ENCODE measurements at places on chromosomes 5 and 9. TPM values are rescaled to one million over a fixed set of nuclear protein-coding genes. Genes with fewer than 3 reads are reported as not detected.

GRCh38 chr5:109239456-109239855 lies 170.3 kb downstream of the PJA2 start:
- DNase-seq: no peak

DNA sequence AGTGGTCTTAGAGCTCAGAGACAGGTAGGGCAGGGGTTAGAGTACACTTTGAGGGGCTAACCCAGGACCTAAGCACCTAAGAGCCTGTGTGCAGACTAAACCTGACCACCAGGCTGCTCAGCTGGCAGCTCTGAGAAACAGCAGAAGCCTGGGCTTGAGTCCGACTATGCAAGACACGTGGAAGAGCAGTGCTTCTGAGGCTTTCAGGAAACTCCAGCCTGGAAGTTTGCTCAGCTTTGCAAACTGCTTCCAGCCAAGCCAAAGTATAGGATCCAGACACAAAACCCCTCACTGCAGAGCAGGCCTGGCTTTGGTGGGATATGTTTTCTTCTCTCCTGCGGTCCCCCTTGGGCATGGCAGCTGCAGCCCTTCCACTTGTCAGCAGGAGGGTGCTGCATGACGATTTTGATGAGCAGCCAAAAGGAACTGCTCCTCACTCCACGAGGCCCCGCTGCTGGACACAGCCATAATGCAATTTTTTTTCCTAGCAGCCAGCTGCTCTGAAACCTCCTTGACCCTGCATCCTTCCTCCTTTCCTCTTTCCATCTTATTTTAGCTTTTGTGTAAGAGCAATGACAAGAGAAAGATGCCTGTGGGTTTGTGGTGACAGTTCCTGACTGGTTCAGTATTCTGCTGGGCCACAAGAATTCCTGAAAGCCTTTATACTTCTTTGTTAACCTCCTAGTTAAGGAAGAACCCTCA lies 123.1 kb downstream of the LIFR start:
- DNase-seq: no peak

- DNase-seq: no peak
These were observed 17.3 kb upstream of the SMAD5 start for GRCh38 chr5:136115183-136115865.

DNA sequence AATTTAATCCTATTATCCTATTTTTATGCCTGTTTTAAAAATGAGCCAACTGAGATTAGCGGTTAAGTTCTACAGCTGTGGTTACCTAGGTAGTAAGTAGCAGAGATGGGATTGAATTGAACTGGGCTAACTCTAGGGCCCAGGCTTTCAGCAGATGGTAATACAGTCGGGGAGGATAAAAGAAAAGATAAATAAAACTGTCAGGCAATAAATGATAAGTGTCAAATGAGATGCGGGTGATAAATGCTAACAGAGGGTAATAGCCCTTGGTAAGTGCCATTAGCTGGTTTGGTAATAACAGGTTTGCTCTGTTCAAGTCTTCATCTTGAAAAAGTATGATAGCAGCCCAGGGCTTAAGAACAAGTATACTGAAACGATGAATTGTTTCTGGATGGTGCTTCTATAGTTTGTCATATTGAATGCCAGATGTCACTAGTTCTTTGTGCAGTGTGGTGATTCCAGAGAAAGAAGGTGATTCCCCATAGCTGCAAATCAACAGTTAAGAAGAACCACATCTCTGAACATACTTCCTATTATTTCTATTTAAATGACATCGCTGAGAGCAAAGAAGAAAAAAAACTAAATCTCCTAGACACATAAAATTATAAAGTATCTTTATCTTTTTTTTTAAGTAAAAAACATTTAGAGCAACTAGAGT lies 360.8 kb upstream of the PANK3 start:
- DNase-seq: no peak

DNA sequence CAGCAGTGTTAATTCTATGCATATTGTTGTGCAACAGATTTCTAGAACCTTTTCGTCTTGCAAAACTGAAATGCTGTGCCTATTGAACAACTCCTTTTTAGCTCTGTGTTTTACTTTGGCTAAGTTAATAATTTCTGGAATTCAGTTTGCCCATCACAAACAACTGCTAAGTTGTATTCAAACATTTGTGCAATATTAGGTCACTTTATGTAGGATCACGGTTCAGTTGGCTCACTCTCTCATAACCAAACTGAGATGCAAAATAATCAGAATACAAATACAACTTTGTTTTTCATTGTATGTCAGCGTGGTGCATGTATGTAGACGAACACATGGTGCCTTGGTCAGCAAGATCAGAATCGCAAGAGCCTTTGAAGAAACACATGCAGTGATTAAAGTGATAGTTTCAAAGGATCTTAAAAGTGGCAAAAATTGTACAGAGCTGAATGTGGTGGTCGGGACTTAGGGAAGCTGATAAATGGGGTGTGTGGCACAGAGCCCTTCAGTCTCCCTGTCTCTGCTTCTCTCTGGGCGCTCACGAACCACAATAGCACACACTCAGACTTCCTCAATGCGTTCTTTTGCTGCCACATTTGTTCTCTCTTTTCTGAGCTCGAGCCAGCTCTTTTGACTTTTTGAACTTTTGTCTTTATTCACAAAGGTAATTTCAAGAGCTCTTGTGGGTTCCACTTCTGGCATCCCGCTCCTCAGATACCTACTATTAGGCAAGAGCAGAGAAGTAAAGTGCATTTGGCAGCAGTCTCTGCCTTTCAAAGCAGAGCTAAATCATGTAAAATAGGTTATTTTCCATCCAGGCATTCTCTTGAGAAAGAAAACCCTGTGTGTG lies 112.4 kb upstream of the CTSL start:
- no peak for DNase-seq

GRCh38 chr5:132788508-132788907 lies 11.5 kb upstream of the SEPTIN8 start:
- no peak for DNase-seq

GRCh38 chr9:128159522-128159783 lies 612 bp upstream of the BBLN start:
- DNase-seq: no peak

DNA sequence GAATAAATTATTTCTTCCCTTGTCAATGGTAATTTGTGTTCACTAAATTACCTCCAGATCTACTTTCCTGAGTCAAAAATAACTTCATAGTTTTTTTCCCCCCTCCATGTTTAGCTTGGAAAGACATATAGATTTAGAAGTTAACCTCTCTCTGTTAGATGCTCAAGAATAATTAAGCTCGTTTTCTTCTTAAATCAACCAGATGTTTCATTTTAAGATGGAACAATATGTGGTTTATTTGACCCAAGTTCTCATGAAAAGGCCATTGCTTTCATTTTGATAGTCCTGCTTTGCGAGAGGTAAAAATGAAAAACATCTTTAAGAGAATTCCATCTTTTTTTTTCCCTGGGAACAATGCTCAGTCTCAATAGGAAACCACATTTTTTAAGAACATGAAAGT lies 27.7 kb upstream of the GAS1 start:
- no peak for DNase-seq

DNA sequence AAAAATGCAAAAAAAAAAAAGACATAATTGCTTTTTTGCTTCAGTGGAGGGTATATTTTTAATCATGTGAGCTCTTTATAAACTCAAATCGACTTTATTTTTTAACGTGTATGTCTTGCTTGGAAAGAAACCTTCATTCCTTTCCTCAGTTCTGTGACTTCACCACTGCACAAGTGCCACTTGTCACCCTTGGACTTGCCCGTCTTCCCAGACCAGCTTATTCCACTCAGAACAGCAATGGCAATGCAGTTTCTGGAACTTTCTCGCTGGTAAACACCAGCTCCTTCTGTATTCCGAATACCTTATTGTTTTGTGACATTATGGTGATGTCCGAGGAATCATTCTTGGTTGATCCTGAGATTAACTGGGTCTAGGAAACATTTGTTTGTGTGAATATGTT lies 440.5 kb upstream of the ADAMTS16 start:
- no peak for DNase-seq

DNA sequence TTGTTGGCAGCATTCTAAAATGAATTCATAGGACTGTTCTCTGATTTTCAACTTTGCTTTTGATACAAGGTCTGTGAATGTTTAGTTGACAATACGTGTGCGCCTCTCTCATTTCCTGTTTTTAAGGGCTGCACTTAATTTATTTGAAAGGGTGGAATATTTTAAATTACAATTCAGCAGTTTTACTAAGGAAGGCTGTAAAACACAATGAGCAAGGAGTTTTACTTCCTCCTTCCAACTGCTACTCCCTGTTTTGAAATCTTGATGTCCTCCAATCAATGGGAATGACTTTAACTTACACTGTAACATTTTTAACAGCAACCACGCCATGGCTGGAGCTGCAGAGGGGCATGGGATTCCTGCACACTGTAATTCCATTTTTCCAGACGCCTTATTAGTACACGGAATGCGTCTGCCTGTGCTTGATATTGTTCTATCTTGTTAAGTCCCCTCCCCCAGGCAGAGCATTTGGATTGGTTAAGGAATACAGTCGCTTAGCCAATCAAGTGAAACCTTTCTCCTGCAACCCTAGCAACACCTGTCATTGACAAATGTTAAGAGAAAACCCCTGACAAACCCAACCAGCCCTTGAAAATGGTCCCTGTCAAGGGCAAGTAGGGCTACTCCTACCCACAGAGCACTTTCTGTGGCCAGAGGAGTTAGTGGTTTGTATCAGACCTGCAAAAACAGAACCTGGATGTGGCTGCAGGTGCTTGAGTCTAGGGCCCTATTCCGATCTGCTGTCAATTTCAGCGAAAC lies 12.5 kb upstream of the ZSWIM6 start:
- no peak for DNase-seq

GRCh38 chr9:76917299-76917698 lies 11.4 kb upstream of the PRUNE2 start:
- DNase-seq: no peak

DNA sequence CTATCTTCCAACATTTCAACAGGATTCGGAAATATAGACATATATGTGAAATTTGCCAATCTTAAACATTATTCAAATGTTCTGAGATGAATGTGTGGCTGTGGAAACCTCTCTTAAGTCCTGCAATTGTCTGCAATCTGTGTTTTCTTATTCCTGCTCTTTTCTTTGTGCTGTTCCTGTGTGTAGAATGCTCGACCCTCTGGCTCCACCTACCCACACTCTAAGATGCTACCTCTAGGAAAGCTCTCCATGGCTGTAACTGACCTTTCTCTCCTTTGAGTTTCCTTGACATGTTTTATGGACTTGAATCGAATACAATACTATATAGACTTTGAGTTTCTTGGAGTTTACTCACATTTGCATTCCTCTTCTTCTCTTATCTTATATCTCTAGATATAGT lies 120.6 kb upstream of the ASTN2 start:
- DNase-seq: no peak

DNA sequence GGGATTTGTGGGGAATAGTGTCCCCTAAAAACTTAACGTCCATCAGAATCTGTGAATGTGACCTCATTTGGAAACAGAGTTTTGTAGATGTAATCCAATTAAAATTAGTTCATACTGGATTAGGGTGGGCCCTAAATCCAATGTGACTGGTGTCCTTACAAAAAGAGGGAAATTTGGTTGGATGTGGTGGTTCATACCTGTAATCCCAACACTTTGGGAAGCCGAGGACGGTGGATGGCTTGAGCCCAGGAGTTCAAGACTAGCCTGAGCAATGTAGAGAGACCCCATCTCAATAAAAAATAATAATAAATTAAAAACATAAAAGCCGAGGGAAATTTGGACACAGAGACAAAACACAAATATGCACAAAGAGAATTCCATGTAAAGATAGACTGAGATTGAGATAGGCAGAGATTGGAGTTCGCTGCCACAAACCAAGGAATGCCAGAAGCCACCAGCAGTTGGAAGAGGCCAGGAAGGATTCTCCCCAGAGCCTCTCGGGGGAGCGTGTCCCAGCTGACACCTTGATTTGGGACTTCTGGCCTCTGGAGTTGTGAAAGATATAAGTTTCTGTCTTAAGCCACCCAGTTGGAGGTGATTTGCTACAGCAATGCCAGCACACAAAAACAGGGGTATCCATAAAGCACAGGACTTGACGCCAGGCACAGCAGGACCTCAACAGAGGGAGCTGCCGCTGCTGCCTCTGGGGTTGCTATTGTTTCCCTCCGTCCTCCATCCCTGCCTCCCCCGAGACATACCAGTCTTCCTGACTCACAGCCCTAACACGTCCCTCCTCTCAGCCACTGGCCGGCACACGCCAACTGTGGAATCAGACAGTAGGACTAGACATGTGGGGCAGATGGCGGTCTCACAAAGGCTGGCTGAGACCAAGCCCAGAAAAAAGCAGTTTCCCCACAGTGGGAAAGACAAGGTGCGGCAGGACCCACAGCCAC lies 73.8 kb upstream of the IL17B start:
- no peak for DNase-seq

- DNase-seq: no peak
These were observed 175.8 kb downstream of the ADAMTS6 start for GRCh38 chr5:65305913-65306312.

DNA sequence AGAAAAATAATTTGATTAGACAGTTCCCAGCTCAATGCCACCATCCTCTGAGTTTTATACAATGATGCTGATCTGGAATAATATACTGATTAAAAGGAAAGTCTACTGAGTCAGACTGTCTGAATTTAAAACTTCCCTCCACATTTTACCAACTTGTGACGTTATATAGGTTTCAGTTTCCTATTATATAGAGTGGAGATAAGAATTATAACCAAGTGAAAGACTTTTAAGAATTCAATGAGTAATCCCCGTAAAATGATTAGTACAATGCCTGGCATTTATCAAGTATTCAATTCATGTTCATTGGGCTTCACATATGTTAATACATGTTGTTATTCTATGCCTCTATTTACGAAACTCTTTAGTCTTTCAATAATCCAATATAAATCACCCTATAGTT lies 166.0 kb downstream of the CDH9 start:
- no peak for DNase-seq

- no peak for DNase-seq
These were observed 9.3 kb upstream of the DOLPP1 start for GRCh38 chr9:129071526-129072126.

- DNase-seq: peak; percentile 27
These were observed 24.7 kb upstream of the NUDT12 start for GRCh38 chr5:103587185-103587748.

DNA sequence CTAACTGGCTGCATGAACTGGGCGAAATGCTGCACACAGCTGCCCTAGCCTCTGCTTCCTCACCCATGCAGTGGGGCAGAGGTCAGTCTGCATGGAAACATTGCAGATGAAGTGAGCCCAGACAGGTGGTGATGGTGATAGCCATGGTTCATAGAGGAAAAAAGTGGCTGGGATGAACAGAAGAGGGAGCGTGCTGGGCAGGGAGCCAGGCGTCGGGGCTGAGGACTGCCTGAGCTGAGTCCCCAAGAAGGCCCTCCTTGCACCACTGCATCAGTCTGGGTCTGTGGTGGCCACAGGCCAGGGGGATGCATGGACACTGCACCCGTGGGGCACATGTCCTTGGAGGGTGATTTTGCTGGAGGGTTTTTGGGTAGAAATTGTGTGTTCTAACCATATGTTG lies 80.5 kb downstream of the AMBP start:
- DNase-seq: no peak

DNA sequence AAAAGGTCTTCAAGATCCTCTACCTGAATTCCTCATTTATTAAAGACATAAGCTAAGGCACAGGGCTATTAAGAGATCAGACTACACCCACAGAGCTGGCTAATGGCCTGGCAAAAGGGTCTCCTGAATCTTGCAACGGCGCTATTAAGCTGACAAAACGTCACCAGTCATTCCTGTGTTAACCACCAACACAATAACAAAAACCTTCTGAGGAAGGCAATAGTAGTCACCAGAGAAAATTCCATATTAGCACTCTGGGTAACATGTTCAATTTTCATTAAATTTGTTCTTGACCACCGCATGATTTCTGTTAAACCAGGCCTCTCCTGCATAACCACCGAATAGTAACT lies 77.0 kb downstream of the GNAQ start:
- DNase-seq: no peak

SNX30 gene
- total RNA-seq: 10.7 TPM

TLX3 gene
- not detected for total RNA-seq

PCDHB12 gene
- 0.19 TPM for total RNA-seq

LPAR1 gene
- 0.53 TPM for total RNA-seq

FIBCD1 gene
- total RNA-seq: not detected

TAF7 gene
- 51.0 TPM for total RNA-seq

All from glomerular endothelial cell (primary cell).